T-helper 2 cell (primary cell): ENCODE measurements at places on chromosomes 1 and 21.

DNA sequence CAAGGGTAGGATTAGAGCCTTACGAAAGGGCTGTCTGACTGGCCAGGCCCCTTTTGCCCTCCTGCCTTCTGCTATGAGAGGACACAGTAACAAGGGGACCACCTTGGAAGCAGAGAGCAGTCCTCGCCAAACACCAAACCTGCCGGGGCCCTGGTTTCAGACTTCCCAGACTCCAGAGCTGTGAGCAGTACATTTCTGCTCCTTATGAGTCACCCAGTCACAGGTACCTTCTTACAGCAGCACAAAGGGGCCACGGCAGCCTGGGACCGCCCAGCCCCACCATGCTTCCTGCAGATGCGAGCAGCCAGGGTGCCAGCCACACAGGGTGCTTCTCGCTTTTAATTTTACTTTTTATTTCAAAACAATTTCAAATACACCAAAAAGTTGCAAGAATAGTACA, 17.2 kb upstream of the POFUT2 start:
- DNase-seq = no peak

- no peak for DNase-seq
Measured at GRCh38 chr1:153697191-153698019, 18.9 kb downstream of the NPR1 start.

DNA sequence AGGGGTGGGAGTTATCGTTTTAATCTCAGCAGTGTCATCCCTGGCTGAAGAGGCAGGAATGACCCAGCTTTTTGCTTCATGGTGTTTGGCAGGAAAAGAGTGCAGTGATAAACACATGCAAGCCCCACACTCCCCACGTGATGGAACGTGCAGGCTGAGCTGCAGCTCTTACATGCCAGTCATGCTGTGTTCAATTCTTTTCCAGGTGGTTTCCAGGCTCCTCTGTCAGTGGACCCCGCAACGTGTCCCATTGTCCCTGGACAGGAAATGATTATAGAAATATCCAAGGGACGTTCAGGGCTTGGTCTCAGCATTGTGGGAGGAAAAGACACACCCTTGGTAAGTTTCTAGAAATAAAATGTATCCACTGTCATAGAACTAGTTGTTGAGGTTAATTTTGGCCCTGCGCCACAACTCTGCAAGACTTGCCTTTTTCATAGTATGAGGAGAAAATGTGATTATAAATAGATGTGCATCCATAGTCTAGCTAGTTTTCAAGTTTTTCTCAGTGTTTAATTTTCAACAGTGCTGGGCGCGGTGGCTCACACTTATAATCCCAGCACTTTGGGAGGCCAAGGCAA, 110.2 kb upstream of the L1TD1 start:
- no peak for DNase-seq

DNA sequence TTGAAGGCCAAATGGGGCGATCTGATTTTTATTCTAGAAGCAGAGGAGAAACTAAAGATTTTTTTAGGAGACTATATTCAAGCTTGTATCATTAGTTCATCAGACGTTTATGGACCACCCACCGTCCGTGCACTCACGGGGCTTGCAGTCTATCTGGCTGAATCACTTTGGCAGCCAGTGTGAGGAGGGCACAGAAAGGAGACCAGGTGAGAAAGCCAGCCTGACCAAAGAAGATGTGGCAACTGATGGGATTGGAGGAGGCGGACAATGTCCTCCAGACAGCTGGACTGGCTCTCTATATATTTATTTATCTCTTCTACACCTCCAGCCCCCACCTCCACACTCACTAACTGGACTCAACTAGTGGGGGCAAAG, 822 bp upstream of the ELOVL1 start:
- no peak for DNase-seq

GRCh38 chr1:69475021-69475420, 92.7 kb upstream of the LRRC7 start:
- no peak for DNase-seq

- no peak for DNase-seq
Measured at GRCh38 chr1:180407051-180407450, 95.3 kb downstream of the ACBD6 start.

- no peak for DNase-seq
Measured at GRCh38 chr21:28283641-28284490, 708.8 kb downstream of the LTN1 start.

DNA sequence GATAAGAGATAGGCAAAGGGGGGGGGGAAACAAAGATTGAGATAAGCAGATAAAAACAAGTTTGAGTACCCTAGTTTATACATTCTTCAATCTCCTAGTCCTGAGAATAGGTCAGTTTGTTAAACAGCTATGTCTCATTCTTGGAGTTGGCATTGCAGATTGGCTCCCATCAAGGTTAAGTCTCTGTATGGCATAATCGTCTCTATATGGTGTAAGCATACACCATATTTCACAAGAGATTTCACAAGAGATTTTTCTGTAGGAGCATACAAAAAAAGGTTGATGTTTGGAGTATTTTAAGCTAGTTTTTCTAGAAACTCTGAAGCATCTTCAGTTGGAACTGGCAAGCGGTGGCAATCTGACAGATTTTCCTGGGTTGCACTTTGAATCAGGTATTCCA, 35.8 kb downstream of the NCAM2 start:
- DNase-seq = no peak

- no peak for DNase-seq
Measured at GRCh38 chr1:211359876-211360275, 33.2 kb downstream of the TRAF5 start.

DNA sequence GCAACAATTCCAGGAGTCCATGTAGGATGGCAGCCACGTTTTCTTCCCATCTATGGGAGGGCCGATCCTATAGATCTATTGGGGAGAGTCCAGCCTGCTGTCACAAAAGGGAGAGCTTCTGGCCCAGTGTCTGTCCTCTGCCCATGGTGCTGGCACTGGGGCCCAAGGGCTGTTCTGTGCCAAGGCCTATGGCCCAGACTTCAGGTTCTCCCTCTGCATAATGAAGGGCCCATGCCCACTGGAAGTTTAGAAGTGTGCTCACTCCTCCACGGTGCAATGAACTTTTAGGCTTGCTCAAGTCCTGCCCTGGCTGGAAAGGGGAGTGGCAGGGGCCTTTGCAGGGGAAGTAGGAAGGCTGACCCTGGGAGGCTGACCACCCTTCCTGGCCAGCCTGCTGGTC, 44.1 kb upstream of the ATP2B4 start:
- DNase-seq = no peak

DNA sequence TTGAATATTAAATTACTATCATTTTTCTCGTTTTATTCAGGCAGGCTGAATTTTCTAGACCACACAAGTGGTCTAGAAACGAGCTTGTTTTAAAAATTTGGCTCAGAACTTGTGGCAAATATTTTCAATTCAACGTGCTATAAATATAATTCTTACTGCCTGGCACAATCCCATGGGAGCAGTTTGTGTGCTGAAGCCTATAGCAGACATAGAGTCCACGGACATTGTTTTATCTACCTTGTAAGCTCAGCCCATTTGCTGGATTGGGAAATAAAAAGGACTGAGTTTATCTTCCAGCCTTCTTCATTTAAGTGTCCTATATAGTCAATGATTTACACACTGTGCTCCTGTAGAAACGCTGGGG, 103.4 kb downstream of the ZBTB18 start:
- DNase-seq = no peak

DNA sequence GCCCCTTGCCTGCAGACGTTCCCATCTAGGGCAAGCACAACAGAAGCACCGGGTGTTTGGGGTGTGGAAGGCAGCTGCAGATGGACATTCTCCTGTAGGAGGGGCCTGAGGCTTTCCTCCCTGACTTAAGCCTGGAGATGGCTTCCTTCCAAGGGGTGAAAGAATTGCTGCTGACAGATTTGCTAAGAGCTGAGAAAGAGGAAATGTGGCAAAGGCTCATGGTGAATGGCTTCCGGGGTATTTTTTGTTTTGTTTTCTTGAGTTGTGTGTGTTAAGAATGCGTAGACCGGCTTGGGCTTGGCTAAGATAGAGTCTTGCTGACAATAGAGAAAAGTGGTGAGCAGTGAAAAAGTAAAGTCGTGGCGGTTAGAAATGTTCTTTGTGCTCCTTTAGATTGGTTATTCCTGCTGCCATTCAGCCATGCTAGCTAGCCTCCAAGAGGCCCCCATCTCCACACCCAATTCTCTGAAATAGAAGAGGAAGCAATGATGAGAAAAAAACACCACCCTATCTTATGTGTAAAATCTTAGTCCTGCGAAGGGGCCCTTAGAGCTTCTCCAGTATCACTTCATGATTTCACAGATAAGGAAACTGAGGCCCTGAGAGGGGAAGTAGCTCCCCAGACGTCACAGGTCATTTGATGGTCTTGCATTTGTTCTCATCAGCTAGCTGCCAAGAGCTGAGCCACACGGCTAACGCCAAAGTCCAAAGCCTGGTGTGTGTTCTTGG, 36.9 kb downstream of the EIF2D start:
- peak; percentile 96 for DNase-seq

GRCh38 chr1:104163912-104164476, 414.3 kb downstream of the AMY1C start:
- no peak for DNase-seq

- no peak for DNase-seq
Measured at GRCh38 chr1:186869526-186870228, 40.9 kb downstream of the PLA2G4A start.

- DNase-seq = peak; percentile 14
Measured at GRCh38 chr1:186482661-186483255, 21.8 kb upstream of the PDC start.

GRCh38 chr1:5992814-5993555, 760 bp upstream of the NPHP4 start:
- DNase-seq = no peak

GRCh38 chr1:78892260-78892840, 114.2 kb downstream of the ADGRL4 start:
- no peak for DNase-seq

- DNase-seq = no peak
Measured at GRCh38 chr1:181120924-181121323, 32.4 kb downstream of the IER5 start.

DNA sequence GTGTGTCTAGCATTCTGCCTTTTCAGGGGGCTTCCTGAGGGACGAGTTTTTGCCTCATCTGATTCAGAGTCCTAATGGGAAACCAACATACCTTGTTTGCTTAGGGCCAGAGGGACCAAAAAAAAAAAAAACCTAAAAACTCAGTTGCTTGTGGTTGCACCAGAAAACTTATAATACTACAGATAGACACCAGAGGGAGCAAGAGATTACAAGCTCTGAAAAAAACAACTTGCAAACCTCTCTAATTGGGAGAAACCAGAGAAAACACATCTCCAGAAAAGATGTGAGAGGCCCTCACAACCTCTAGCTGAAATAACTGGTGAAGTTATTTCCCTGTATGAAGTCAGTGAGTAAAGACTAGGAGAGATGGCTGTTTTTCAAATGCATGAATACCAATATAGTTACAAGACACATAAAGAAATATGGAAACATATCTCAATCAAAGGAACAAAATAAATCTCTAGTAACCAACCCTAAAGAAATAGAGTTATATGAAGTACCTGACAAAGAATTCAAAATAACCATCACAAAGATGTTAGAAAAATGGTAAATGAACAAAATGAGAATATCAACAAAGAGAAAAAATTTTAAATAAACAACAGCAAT, 233.7 kb upstream of the NFIA start:
- DNase-seq = peak; percentile 24

DNA sequence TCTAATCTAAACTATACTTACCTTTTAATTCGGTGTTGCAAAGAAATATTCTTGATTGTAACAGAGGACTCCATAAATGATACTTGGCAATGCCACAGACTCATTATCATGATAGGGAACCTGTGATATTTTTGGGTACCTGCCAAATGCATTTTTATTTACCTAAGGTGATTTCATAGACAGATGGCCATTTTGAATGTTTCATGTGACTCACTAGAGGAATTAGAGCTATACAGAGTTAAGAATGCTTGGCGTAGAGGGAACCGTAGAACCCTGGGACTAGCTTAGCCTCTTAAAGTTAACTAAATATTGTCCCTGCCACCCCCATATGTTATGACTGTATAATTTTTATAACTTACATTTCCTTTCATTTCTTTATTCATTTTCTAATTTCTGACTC, 136.1 kb downstream of the DISP1 start:
- DNase-seq = no peak

GRCh38 chr1:8202182-8202905, 115.6 kb upstream of the SLC45A1 start:
- no peak for DNase-seq

GRCh38 chr1:29752141-29752540, 515.8 kb downstream of the PTPRU start:
- DNase-seq = no peak

- no peak for DNase-seq
Measured at GRCh38 chr1:66210635-66211244, 323.2 kb upstream of the SGIP1 start.

- no peak for DNase-seq
Measured at GRCh38 chr1:16126743-16127515, 28.9 kb downstream of the EPHA2 start.

- DNase-seq = peak; percentile 55
Measured at GRCh38 chr1:32240140-32240951, 6.7 kb upstream of the FAM167B start.

DNA sequence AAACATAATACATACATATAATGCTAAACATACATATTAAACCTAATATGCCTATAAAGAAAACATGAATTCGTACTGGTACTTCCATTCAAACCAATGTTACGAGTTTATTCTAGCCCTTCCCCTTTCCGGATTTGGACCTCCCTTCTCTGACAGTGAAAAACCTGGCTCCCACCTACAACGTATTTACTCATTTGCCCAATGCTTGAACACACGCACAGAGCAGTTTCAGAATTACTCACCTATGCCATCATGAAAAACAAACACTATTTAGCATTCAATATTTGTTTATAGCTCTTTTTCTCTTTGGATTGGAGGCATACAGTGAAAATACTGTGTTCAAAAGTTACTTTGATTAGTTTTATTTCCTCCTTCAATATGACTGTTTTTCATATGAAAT, 204.4 kb downstream of the LMX1A start:
- DNase-seq = no peak

DNA sequence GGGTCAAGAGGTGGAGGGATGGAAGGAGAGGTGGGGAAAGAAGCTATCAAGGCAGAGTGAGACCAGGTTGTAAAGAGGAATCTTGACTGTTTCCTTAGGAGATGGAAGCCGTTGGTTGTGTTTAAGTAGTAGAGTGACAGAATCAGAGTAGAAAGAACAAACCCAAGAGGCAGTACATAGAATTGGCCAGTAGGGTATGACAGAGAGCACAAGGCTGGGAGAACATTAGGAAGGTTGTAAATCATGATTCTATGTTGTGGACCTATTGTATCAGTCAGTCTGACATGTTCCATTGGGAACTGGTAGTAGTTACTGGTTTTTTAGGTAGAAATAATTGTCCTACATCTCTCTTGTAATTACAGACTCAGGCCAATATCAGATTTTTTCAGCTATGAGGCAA, 486.9 kb upstream of the USP24 start:
- no peak for DNase-seq

- DNase-seq = no peak
Measured at GRCh38 chr1:17356387-17357026, 15.5 kb upstream of the PADI6 start.

GRCh38 chr1:209155546-209155945, 428.0 kb upstream of the CAMK1G start:
- DNase-seq = no peak

- no peak for DNase-seq
Measured at GRCh38 chr1:225250432-225250831, 177.4 kb downstream of the LBR start.
